ENCODE measurements at places on chromosomes 5 and 9.

GRCh38 chr5:139276426-139276825 lies 17.1 kb upstream of the MATR3 start:
- no peak for DNase-seq

GRCh38 chr5:41542183-41542582 lies 31.8 kb upstream of the PLCXD3 start:
- no peak for DNase-seq

DNA sequence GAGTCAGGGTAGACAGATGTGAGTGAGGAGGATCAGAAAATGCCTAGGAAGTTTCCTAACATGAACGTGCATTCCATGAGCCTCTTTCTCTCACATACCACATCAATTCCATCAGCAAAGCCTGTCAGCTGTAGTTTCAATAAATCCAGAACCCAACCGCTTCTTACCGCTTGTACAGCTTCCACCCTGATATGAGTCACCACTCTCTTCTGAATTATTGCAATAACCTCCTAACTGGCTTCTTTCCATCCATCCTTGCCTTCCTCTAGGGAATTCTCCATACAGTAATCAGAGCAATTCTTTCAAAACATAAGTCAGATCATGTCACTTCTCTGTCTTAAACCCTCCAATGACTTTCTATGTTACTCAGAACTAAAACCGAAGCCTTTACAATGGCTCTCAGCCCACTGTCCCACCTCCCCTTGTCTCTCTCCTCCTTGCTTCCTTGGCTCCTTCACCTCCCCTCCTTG lies 8.1 kb upstream of the RAD23B start:
- no peak for DNase-seq

DNA sequence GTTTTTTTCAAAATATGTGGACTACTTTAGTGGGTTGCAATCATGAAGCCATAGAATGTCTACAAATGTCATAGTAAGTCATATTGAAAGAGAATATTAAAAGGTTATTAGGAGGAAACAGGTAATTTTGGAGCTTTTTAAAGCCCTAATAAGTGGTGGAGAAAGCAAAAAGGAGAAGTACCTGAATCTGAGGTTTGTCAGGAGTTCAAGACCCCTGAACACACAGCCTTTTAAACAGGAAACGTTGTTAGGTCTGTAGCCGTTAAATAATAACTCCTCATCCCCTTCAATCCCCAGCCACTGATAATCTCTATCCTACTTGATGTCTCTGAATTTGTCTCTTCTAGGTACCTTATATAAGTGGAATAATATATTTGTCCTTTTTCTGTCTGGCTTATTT lies 51.1 kb downstream of the SPEF2 start:
- no peak for DNase-seq

- no peak for DNase-seq
Measured at GRCh38 chr5:176574297-176574591, 25.1 kb downstream of the CDHR2 start.

GRCh38 chr5:115457571-115457970 lies 87.0 kb downstream of the FEM1C start:
- no peak for DNase-seq

DNA sequence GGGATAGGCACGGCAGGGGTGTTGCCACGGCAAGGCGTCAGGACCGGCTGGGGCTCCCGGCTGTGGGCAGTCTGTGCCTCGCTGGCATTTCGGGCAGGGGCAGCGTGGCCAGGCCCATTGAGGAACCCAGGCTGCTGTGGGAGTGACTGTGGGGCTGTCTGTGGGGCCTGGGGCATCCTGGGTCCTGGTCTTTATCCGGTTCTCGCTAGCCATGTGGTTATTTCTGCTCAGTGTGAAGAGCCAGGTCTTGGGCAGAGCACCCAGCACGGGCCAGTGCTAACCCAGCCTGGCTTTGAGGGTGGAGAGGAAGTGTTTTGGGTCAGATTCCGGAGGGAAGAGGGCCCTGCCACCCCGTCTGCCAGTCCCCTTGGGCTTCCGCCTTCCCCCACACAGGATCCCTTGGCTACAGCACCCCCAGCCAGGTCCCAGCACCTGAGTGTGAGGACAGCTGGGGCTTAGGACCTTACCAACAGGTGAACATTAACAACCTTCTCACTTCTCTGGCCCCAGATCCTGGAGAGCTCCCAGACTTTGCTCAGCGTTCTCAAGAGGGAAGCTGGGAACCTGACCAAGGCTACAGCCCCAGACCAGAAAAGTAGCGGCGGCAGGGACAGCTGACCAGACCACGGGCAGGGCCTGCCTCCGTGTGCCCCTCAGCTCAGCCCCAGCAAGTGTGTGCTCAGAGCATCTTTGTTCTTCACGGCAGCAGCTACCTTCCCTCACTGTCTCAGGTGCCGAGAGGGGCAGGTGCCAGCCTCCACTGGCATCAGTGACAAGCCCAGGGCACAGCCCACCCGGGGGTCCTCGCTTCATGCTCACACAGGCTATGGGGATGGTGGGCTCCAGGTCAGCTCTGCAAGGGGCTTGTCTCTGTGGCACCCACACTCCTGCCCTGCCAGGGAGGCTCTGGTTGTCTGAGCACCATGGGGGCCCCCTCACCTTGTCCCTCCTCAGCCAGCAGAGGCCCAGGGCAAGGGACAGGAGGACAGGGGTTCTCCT lies 1.1 kb downstream of the SSNA1 start:
- no peak for DNase-seq

- no peak for DNase-seq
Measured at GRCh38 chr5:4099386-4099785, 503.8 kb downstream of the IRX1 start.

DNA sequence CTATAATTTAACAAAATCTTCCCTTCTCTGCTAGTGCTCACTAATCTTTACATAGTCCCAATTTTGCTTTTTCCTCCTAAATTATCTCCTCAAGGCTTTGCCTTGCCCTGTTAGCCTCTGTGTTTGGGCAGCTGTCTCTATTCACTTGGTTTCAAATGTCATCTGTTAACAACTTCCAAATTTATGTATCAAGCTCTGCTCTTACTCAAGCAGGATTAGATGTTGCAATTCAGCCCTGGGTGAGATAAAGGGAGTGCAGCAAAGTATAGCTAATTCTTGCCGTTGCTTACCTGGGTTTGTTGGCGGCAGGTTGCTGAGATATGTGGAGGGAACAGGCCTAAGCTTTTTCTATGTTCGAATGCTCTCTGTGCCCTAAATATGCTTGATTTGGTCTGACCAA lies 483.8 kb downstream of the DMAC1 start:
- DNase-seq, result no peak

- no peak for DNase-seq
Measured at GRCh38 chr5:139964994-139965565, 78.0 kb downstream of the NRG2 start.

DNA sequence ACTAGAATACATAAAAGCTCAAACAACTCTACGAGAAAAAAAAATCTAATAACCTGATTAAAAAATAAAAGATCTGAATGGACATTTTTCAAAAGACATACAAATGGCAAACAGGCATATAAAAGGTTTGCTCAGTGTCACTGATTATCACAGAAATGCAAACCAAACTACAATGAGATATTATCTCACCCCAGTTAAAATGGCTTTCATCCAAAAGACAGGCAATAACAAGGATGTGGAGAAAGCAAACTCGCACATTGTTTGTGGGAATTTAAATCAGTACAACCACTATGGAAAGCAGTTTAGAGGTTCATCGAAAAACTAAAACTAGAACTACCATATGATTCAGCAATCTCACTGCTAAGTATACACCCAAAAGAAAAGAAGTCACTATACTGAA lies 20.8 kb downstream of the UGT3A2 start:
- DNase-seq, result no peak

DNA sequence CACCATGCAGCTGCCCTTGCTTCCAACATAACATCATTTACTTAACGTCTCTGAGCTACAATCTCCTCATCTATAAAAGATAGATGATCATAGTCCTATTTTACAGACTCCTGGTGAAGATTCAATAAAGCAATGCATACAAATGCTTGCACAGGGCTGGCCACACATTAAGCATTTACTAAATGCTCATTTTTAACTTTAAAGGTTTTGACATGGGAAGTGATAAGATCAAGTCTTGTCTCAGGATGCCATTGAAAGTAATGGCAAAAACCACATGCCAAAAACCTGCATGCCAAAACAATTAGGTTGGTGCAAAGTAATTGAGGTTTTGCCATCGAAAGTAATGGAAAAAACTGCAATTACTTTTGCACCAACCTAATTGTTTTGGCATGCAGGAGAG lies 181.2 kb upstream of the ADRA1B start:
- no peak for DNase-seq

GRCh38 chr9:114972510-114973136 lies 42.2 kb upstream of the TNFSF8 start:
- DNase-seq, result no peak

DNA sequence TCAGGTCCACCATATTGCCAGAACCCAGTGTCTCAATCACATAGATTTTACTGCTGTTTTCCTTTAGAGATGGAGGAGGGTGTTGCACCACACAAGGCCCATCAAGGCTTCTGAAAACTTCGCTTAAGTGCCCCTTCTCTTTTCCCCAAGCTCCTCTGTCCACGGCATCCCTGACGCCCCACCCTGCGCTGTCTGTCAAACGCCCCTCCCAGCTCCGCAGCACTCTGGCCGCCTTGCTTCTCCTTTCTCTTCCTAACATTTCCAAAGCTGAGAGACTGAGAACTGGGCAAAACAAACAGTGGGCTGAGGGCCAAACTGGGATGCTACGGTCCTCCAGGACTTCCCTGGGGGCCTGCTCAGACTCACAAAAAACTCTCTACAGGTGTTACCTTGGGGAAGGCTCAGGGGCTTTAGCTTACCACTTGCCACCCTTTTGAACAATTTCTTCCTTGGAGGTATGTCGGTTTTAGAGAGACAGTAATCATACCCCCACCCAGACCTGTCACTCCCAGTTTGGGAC lies 28.3 kb upstream of the ERGIC1 start:
- DNase-seq, result no peak

- DNase-seq, result no peak
Measured at GRCh38 chr5:174559566-174560090, 164.8 kb upstream of the MSX2 start.

DNA sequence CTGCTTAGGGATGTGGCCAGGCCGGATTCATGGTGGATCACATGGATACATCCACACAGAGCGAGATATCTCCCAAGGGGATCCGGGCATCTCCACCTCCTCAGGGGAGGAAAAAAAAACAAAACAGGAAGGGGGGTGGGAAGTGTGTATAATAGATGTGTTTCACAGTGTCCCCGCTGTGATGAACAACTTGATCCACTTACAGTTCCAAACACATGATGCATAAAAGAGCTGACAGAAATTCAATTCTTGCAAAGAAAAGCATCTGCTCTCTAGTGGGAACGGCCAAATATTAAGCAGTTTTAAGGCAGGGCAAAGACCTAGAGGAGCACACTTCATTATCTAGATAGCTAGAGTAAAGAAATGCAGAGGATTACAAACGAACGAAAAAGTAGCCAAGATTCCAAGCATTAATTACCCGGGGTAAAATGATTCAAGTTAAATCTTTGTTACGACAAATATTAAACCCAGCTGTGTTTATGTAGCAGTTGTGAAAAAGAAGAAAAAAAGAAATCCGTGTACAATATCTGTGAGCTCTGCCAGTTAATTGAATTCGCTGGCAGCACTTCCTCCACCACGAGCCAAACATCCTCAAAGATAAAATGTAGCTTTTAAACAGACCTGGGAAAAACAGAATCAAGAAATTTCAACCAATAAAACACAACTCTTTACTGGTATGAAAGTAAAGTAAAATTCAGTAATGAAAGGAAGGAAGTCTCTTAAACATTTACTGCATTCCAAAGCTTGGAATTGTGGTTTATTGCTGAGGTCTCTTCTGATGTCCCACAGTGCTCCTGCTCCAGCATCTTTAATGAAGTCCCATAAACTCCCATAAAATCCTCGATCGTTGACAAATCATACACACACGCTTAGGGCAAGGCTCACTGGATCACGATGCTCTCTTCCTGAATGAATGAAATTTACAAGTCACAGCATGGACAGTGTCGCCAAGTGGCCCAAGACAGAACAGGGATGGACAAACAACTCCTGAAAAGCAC lies 213.0 kb downstream of the CRB2 start:
- DNase-seq, result no peak

DNA sequence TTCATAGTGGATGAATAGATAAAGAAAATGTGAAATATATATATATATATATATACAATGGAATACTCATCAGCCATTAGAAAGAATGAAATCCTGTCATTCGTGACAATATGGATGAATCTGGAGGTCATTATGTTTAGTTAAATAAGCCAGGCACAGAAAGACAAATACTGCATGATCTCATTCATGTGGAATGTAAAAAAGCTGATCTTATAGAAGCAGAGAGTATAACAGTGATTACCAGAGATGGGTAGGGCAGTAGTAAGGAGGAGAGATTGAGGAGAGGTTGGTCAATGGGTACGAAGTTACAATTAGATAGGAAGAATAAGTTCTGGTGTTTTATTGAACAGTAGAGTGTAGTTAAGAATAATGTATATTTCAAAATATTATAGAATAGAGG lies 19.7 kb upstream of the PCDHAC2 start:
- no peak for DNase-seq
